CD8-positive, alpha-beta memory T cell (primary cell): ENCODE measurements at places on chromosomes 4 and X. TPM values are rescaled to one million over a fixed set of nuclear protein-coding genes. Genes with fewer than 3 reads are reported as not detected.
A peak's percentile ranks its signal among the peaks of the same experiment; 100 is the strongest.

NAA11 gene
- total RNA-seq: not detected

HPSE gene
- 10.9 TPM for total RNA-seq

- no peak for DNase-seq
These were observed 44.7 kb upstream of the FGF13 start for GRCh38 chrX:138756234-138756633.

- DNase-seq: no peak
These were observed 24.3 kb downstream of the XKRX start for GRCh38 chrX:100904433-100904832.

ZNF157 gene
- total RNA-seq: 0.79 TPM

GRCh38 chr4:181509073-181509472 lies 734.1 kb upstream of the TENM3 start:
- no peak for DNase-seq

VCX3A gene
- total RNA-seq: not detected

GRCh38 chr4:157004279-157005161 lies 32.9 kb upstream of the PDGFC start:
- DNase-seq: no peak

GPR143 gene
- total RNA-seq: not detected

DNA sequence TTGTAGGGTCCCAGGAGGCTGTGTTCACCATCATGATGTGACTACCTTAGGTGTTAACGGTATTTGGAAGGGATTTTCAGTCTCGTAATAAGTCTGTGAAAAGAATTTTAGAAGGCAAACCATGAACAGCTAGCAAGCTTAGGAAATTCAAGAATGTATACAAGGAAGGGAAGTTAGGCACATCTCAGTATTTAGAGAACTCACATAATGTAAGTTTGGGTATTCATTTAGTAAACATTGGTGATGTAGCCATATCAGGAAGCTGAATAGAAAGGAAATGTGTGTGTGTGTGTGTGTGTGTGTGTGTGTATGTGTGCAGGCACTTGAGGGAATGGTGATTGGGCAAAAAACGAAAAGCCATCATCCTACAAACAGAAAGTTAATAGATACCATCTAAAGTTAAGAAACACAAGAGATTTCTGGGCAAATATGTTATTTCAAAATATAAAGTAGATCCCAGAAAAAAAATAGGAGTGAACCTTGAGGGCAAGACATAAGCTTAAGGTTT lies 34.7 kb upstream of the PRKX start:
- DNase-seq: no peak

SLC6A14 gene
- not detected for total RNA-seq

DNA sequence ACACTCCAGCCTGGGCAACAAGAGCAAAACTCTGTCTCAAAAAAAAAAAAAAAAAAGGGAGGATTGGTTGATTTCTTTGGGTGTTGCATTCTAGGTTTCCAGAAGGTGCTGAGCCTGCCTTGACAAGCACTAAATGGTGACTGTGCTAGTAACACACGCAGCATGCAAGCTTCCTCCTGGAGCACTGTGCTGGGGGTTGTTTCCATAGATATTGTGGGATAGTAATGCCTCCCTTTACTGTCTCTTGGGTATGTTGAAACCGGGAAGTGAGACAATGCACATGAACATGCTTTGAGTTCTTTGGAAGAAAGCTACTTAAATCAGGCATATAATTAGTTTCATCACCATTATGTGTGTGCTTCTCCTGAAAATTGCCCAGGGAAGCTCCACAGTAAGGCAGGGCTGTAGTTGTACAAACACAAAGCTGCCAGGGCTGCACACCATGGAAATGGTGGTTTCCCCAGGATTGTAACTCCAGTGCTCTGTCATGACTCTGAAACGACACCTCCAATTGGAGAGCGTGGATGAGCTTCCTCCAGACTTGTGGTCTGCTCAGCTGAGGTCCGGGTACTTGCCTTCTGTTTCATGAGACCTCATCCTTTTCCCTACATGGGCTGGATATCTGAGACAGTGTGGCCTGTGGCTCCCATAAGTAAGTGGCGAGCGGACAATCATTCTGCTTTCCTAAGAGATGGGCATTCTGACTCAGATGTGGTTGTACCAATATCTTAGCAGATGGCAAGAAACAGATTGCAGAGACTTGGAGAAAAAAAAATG lies 31.5 kb upstream of the STOX2 start:
- no peak for DNase-seq

DNA sequence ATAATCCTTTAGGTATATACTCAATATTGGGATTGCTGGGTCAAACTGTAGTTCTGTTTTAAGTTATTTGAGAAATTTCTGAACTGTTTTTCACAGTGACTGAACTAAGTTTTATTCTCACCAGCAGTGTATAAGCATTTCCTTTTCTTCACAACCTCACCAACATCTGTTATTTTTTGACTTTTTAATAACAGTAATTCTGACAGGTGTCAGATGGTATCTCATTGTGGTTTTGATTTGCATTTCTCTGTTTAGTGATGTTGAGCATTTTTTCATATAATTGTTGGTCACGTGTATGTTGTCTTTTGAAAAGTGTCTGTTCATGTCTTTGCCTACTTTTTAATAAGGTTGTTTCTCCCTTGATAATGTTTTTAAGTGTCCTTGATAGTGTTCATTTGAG lies 112.6 kb downstream of the LINC00632 start:
- no peak for DNase-seq

GRCh38 chrX:152137771-152138387 lies 498 bp downstream of the MAGEA10 start:
- no peak for DNase-seq

DNA sequence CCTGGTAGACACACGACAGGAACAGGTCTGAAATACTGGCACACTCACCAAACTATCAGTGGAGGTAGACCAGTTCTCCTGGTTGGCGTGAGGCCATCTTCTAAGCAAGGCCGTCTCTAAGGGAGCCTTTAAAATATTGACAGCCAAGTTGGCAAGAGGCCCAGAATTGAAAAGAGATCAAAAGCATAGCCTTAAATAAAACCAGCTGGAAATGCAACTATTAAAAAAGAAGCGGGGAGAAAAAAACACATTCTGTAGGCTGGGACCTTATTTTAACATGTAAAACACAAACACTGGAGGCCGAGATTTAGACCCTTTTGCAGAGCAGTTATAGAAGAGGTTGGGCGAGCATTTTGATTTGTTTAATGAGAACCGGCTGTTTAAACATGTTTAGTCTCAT lies 233.0 kb upstream of the CLNK start:
- no peak for DNase-seq

DNA sequence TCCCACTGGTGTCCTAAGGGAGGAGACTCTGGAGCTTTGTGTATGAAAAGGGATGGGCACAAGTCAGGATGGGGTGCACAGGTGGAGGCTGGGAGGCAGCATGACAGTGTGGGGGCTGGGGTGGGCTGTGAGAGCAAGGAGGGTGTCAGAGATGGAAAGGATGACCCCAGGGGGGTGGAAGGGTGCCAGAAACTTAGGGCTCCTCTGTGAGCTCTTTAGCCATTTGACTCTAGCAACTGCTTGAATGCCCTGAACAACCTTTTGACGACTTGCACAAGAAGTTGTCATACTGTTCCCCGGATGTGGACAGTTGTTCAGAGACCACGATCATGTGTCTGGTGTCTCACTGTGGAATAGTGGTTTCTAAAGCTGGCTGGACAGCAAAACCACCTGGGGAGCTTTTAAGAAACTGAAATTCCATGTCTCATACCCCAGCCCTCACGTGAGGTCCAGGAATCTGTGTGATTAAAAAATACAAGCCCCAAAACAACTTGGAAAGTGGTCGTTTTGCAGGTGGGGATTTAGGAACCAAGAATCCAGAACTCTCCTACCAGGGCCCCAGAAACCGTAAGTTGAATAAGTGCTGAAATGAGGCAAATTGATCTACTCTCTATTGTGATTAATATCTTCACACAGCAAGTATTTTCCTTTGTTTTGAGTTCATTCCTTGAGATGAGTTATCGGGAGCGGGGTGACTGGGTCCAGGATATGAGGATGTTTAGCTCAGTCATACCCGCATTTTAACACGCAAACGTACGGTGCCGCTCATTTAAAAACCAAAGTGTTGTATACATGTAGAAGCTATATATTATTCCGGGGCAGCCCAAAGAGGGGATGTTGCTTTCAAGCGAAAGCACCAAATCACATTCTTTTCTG lies 3.4 kb downstream of the RHOH start:
- DNase-seq: peak; percentile 81

DNA sequence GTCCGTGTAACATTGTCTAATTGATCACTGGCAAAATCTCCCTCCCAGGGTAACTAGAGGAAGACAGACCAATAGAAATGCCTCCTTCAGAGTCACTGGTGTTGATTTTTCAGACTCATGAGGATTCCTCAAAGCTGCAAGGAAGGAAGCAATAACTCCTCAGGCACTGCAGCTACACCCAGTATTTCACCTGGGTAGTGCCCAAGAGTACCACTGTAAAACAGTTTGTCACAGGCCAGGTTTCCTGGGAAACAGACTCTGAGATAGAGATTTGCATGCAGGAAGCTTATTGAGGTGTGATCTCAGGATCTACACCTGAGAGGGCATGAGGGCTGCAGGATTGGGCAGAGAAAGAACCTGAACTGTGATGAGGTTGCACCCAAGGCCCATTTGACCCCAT lies 240.7 kb upstream of the ATP6AP2 start:
- DNase-seq: no peak

DNA sequence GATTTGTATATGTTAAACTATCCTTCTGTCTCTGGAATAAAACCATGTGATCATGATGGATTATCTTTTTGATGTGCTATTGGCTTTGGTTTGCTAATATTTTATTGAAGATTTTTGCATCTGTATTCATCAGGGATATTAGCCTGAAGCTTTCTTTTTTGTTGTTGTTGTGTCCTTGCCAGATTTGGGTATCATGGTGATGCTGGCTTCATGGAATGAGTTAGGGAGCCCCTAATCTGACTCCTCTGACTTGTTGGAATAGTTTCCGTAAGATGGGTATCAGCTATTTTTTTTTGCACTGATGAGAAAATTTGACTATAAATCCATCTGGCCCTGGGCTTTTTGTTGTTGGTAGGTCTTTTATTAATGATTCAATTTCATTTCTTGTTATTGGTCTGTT lies 45.7 kb downstream of the ATP10D start:
- no peak for DNase-seq

PGAM4 gene
- total RNA-seq: 0.85 TPM

DNA sequence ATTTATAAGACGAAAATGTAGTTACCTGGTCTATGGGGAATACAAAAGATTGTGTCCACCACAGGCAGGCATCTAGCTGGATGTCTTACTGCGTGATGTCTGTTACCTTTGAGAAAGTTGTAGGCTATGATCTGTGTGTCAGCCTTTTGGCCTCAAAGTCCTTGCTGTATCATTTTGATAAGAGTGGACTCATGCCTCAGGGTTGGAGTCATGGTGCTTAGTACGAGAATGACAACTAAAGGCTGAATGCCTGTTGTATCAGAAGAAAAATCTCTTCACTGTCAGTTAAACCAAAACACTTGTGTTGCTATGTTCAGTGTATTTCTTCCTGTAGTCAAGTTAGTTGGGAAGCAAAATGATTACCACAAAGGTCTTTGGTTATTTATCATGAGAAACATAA lies 226.2 kb downstream of the ARHGAP10 start:
- DNase-seq: no peak

DNA sequence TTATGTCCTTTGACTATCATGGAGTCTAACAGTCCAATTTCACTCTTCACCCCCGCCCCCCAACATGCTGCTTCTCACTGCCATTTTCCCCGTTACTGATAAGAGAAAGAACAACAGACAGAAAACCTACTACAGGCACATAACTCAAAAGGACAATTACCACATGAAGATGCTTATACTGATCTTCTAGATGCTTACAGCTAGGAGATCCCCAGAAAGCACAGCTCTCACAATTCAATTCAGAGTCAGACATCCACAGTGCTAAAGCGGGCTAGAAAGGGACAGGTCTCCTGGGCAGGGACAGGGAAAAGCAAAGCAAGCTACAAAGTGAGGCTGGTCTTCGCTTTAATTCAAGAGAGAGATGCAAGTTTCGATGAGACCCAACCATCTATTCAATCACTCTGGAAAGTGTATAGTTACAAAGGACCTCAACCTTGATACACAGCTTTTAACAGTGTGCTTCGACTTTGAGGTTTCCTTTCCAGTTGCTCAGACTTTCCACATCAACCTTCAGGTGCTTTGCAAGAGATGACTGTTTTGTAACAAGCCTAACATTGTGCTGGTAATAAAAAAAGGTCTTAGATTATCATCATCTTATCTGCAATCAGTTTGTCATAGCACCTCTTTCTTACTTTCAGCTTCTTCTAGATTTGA lies 60.9 kb downstream of the LEF1 start:
- no peak for DNase-seq

DNA sequence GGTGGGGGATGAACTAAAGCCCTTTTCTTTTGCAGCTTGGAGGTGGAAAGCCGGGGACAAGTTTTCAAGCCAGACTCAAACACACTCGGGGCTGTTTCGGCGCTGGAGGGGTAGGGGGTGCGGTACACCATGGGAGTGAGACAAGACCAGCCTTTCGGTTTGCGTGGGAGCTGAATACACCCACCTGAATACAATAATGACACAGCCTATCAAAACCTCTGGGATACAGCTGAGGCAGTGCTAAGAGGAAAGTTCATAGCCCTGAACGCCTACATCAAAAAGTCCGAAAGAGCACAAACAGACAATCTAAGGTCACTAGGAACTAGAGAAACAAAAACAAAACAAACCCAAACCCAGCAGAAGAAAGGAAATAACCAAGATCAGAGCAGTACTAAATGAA lies 163.3 kb downstream of the ATRX start:
- no peak for DNase-seq

GRCh38 chr4:125938541-125938940 lies 623.8 kb downstream of the FAT4 start:
- no peak for DNase-seq

NCAPG gene
- 52.1 TPM for total RNA-seq

GSTCD gene
- total RNA-seq: 20.5 TPM

DNA sequence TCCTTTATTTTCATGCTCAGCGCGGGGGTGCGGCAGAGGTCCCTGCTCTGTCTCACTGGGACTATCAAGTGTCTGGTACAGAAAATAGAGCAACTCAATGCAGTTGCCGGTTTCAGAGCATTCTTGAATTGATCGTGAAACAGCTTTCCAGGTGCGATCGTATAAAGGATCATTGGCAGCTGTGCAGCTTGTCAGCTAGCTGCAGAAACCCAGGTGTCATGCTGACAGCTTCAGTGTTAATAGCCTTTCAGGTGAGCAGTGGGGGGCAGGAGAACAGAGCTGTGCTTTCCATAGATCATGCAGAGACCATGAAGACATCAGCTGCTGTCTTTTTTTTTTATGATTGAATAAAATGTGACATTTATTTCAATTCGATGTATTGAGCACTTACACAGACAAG lies 583.9 kb downstream of the NLGN4X start:
- DNase-seq: no peak

ARAP2 gene
- total RNA-seq: 49.7 TPM

- DNase-seq: no peak
These were observed 11.1 kb downstream of the USP26 start for GRCh38 chrX:133085785-133086184.

NUDT10 gene
- total RNA-seq: 0.92 TPM

DNA sequence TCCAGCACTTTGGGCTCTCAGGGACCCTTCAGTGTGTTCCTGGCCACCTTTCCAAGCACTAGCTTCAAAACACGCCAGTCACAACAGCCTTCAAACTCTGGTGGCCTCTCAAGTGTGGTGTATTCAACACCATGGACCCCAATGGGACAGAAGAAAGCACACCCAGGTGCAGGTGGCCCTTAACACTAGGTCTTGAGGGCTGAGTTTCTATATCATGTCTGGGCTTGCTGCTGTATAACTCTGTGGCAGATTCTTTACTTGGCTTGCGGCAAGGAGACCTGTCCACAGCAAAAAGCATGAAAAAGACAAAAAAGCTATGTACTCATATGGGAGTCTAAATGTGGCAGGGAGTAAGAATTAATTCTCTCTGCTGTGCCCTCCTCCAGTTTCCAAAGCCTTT lies 23.1 kb downstream of the MSL3 start:
- no peak for DNase-seq

GRCh38 chr4:145885666-145886065 lies 53.0 kb downstream of the ZNF827 start:
- no peak for DNase-seq
